ENCODE measurements at places on chromosomes 2 and 18.

GRCh38 chr2:189629531-189630453, 31.5 kb upstream of the ASNSD1 start:
- DNase-seq = no peak

DNA sequence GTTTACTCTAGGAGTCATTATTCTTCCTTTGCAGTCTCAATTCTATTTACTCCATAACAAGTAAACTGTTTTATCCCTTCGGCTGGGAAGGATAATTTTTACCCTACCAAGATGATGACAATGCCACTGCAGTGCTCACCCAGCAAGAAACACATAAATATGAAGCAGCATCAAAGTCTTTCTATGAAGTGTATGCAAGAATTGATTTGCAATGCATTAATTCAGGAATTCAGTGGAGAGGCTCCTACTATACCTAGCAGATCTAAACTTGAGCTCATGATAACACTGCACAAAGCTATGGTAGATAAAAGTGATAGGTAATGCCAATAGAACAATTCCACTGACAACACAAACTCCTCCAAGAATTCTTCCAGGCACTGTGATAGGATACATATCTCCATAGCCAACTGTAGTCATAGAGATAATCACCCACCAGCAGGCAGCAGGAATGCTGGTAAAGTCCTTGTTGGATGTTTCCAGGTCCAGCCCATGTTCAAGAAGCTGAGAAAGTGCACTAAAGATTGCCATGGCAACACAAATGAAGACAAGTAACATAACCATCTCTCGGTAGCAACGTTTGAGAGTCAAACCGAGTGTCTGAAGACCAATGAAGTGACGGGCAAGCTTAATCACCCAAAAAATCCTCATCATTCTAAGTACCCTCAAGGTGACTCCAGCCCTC, 49.9 kb downstream of the KCNG3 start:
- no peak for DNase-seq

GRCh38 chr2:9002313-9002636, 1.2 kb downstream of the MBOAT2 start:
- DNase-seq = no peak

DNA sequence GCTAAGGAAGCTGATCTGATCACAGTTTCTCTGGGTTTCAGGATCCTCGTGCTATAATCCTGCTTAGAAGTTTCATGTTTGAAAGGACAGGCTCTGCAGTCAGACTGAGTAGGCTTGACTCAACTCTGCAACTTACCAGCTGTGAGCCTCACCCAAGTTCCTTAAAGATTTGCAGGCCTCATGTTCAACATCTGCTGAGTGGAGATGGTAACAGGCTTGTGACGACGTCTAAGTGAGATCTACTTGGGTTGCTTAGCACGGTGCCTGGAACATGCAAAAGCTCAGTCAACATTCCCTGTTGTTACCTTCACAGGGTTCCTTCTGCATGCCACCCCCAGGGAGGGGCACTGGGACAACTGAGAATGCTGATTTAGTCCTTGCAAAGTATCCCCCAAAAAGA, 164.2 kb downstream of the C1D start:
- no peak for DNase-seq

GRCh38 chr2:84029903-84030575, 429.0 kb downstream of the SUCLG1 start:
- DNase-seq = no peak

- no peak for DNase-seq
Observed at GRCh38 chr2:161580426-161580825, 43.8 kb upstream of the SLC4A10 start.

- DNase-seq = no peak
Observed at GRCh38 chr18:54217624-54218023, 6.8 kb downstream of the MBD2 start.

DNA sequence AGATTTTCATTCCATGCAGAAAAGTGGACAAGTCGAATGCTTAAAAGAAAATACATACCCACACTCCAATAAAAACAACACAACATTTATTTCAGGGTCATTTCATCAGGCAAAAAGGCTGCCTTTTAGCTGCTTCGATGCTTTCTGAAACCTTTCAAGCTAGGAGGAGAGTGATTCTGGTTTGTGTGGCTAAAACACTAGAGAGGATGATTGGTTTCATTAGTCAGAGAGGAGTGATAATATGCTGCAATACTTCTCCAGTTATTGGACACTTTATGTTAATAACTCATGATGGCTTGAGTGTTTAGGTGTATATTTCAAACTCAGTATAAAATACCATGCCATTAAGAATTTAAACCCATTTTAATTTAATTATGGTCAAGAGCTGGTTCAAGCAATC, 614.0 kb downstream of the SLC4A3 start:
- DNase-seq = no peak

- DNase-seq = no peak
Observed at GRCh38 chr18:72155327-72155726, 388.8 kb downstream of the CBLN2 start.

DNA sequence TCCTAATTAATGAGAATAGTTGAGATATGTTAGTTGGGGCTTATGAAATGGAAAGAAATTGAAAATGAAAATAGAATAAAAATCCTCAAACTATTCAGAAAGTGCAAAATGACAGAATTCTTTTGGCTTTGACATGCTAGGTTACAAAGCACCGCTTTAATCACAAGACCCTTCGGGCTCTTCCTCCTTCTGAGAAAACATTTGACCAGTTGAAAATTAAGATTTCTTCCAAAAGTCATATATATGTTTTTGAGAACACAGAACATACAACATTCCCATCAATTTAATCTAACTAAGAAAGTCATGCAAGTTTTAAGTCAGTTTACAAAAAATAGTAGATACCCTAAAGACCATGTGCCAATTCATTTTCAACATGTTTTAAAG, 2.2 kb upstream of the SLC40A1 start:
- DNase-seq = no peak

DNA sequence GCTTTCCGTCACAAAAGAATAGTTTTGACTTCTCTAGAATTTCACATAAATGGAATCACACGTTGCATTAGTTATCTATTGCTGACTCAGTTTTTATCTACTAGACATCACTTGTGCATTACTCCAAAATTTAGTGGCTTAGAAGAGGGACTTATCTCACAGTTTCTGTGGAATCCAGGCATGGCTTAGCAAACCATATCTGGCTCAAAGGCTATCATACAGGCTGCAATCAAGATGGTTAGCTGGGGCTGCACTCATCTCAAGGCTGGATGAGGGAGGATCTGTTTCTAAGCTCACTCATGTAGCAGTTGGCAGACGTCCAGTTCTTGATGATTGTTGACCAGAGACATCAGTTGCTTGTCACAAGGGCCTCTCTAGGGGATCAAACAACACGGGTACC, 6.6 kb upstream of the DSC3 start:
- DNase-seq = no peak

DNA sequence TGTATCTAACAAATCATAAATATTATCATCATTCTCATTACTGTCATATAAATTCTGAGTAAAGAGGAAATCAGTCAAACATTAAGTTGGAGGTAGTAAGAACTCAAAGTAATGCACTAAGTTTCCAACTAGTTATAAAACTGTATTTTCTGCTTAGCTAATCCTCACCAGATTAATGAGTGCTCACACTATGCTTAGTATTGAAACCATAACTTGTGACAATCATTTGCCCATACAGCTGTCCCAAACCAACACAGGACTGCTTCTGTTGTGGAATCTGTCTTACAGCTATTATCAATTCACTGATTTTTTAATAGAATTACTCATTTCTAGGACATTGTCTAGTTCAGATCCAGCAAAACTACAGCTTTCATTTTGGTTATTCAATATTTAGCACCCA, 41.5 kb upstream of the TANK start:
- no peak for DNase-seq

- DNase-seq = no peak
Observed at GRCh38 chr2:215811409-215812345, 201.7 kb downstream of the MREG start.

DNA sequence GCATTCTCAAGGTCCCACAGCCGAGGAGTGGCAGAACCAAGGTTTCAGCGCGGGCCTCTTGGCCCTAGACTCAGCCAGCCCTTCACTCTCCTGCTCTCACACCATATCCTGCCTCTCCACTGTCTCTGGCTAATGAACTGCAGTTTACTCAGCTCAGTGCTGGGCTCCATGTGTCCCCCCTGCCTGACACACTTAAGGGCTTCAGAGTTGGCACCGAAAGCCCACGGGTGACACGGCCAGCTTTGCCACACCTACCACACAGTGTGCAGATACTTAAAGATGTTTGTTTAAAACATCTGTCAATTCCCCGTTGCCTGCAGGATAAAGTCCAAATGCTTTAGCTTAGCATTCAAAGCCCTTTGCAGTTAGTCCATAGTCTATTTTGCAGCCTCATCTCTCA, 241.2 kb downstream of the SEPTIN10 start:
- no peak for DNase-seq

DNA sequence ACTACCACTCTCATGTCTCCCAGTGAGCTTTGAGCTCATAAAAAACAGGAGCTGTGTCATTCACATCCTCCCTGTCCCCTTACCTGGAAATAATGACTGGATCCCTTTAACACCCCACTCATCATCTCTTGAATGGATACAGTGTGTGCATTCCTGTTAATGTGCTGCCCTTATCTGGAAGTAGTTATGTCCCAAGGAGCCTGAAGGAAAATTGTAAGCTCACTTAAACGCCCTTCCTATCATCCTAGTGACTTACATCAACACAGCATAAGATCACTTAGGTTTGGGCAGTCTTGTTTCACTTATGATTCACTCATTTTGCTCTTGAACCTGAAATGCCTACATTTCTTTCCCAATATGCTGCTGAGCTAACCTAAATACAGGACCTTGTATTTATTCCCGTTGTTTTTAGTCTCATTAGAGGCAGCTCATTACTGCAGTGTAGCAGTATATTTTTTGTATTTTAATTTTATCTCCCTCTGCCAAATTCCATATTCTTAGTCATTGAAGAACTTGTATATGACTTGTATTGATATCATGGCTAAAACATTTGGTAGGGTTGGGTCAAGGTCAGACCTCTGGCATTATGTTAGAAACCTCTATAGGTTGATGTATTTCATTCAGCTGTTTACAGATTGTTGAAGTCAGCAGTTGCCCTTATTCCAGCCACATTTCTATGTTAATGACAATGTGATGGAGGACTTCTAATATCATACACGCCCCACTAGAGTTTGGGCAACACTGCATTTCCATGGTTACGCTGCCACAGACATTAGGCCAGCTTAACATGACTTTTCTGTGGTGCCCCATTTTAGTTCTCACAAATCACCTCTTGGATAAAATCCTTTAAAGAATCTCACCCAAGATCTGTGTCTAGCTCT, 72.9 kb downstream of the PKP4 start:
- no peak for DNase-seq

DNA sequence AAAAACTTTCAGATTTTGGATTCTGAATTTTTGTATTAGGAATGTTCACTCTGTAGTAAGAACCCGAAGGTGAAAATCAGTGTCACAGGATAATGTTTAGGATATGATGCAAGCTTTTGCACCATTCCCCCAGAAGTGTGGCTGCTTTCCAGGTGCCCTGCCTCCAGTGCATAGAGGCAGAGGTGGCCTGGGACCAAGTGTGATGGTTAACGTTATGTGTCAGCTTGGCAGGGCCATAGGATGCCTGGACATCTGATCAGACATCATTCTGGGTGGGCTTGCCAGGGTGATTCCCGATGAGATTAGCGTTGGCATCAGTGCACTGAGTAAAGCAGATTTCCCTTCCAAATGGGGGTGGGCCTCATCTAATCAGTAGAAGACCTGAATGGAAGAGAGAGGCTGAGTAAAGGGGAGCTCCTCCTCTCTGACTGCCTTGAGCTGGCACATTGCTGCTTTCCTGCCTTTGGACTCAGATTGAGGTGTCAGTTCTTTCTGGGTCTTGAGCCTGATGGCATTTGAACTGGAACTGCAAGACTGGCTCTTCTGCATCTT, 177.4 kb upstream of the HS6ST1 start:
- DNase-seq = no peak

GRCh38 chr2:191670076-191670475, 7.9 kb upstream of the NABP1 start:
- no peak for DNase-seq

DNA sequence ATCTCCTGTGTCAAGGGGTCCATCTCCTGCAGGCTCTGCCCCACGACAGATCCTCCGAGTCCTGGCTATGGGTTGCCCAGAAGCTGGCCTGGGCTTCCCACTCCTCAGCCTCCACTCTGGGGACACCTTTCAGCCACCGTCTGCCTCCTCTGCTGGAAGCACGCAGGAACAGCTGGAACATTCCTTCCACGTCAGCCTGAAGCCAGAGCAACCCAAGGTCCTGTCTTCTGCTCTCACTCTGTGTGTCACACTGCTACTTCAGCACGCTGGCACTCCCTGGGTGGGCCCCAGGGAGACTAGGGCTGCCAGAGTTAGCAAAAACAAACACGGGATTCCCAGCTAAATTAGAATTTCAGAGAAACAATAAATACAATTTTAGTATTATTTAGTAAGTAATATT, 148.8 kb downstream of the HRH4 start:
- no peak for DNase-seq

- no peak for DNase-seq
Observed at GRCh38 chr2:212732860-212733259, 194.3 kb upstream of the ERBB4 start.

DNA sequence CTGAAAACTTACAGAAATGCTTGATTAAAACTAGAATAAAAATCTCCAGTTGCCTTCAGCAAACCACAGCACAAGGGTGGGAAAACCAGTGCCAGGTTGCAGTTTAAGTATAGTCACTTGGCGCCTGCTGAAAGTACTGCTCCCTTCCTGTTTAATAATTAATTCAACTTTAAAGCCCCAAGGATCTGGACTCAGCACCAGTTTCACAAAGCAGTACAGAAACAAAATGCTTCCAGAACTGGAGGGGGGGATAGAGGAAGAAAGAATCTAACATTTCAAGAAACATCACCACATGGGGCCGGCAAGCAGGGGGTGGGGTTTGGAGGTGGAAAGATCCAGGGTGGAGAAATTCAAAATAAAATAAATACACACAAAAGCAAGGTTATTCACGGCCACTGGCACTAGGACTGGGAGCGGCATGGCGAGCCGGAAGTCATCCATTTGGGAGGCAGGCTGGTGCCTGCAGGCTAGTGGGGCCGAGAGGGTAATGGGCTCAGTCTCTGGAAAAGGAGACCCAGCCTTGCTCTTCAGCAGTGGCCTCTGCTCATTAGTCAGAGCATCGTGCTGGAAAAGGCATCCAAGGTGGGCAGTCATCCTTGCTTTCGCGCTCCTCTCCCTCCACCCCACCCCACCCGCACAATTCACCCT, 85.8 kb downstream of the POU3F3 start:
- no peak for DNase-seq

DNA sequence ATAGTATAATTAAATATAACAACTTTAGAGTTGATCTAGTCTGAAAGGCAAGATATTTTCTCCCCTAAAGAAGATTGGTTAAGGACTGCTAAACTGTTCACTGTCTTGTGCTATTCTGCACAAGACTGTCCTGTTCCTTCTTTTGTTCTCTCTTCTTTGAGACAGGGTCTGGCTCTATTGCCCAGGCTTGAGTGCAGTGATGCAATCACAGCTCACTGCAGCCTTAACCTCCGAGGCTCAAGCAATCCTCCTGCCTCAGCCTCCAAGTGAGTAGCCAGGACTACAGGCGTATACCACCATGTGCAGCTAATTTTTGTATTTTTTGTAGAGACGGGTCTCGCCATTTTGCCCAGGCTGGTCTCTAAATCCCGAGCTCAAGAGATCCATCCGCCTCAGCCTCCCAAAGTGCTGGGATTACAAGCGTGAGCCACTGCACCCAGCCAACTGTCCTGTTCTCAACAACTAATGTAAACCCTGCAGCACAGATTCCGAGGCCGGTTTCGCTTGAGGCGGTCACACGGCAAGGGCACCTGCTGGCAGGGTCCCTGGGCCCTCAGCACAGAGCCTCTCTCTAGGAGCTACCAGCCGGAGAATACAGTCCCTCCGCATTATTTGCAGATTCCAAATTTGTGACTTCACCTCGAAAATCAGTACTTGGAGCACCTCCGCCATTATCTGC, 16.4 kb downstream of the PXDN start:
- DNase-seq = no peak

Data from Panc1 (cell line).